ENCODE measurements at places on chromosomes 11 and 22. TPM values are rescaled to one million over a fixed set of nuclear protein-coding genes. Genes with fewer than 3 reads are reported as not detected.

NUP160 gene
- 30.1 TPM for total RNA-seq

C1QTNF4 gene
- 0.08 TPM for total RNA-seq

SYCE3 gene
- 0.46 TPM for total RNA-seq

SHANK3 gene
- 3.9 TPM for total RNA-seq

SOX6 gene
- 0.25 TPM for total RNA-seq

A4GALT gene
- 16.4 TPM for total RNA-seq

Data from A549 treated with CpdA at 1 μM for 4 hours (cell line).